Regular cardiac myocyte (primary cell): ENCODE measurements at places on chromosomes 1 and 21. TPM values are rescaled to one million over a fixed set of nuclear protein-coding genes. Genes with fewer than 3 reads are reported as not detected.

Gene RCAN3
- total RNA-seq: 2.5 and 3.7 TPM in 2 replicates

Gene HRNR
- not detected in 2 replicates for total RNA-seq

Gene HHIPL2
- total RNA-seq: 0.28 TPM in 1 of 2 replicates, not detected in the other

Gene GJA5
- total RNA-seq: 3.7 and 25.7 TPM in 2 replicates

Gene MROH9
- 0.38 and 0.85 TPM in 2 replicates for total RNA-seq

Gene TXNIP
- 101 and 115 TPM in 2 replicates for total RNA-seq

Gene SERINC2
- 1.4 and 3.6 TPM in 2 replicates for total RNA-seq

Gene ALX3
- total RNA-seq: not detected in 2 replicates

Gene TCHH
- total RNA-seq: under 0.01 TPM in 1 of 2 replicates, not detected in the other

Gene FLG2
- not detected in 2 replicates for total RNA-seq

Gene LCE1B
- total RNA-seq: not detected in 2 replicates

Gene PRAMEF26
- total RNA-seq: not detected in 2 replicates

Gene RNU1-1
- under 0.01 TPM in 2 replicates for total RNA-seq

Gene KRTAP13-2
- not detected in 2 replicates for total RNA-seq

Gene TEX38
- total RNA-seq: not detected in 2 replicates

Gene FCGR3A
- not detected in 2 replicates for total RNA-seq

Gene CFAP107
- not detected in 2 replicates for total RNA-seq

Gene GJA4
- total RNA-seq: 0.58 and 0.85 TPM in 2 replicates

Gene RGS13
- not detected in 2 replicates for total RNA-seq

Gene PDZK1
- total RNA-seq: 0.38 and 0.56 TPM in 2 replicates

Gene RAB7B
- 3.1 and 3.7 TPM in 2 replicates for total RNA-seq

Gene PCBP3
- total RNA-seq: 1.5 and 6.2 TPM in 2 replicates

Gene B4GALT2
- 75.3 and 79.8 TPM in 2 replicates for total RNA-seq

Gene S100A9
- total RNA-seq: not detected in 2 replicates

Gene KRTAP12-2
- not detected in 2 replicates for total RNA-seq

Gene UTS2
- 0.56 TPM in 1 of 2 replicates, not detected in the other for total RNA-seq

Gene S100A7A
- not detected in 2 replicates for total RNA-seq

Gene RBP7
- not detected in 2 replicates for total RNA-seq

Gene TIAM1
- 7.3 and 10.4 TPM in 2 replicates for total RNA-seq

Gene DMBX1
- not detected in 2 replicates for total RNA-seq

Gene C1orf141
- total RNA-seq: not detected in 2 replicates

Gene PROX1
- 0.28 and 0.38 TPM in 2 replicates for total RNA-seq

Gene TMIGD3
- not detected in 2 replicates for total RNA-seq

Gene OR2T2
- total RNA-seq: not detected in 2 replicates

Gene AADACL4
- under 0.01 TPM in 1 of 2 replicates, not detected in the other for total RNA-seq
